Activated T-helper 1 cell treated with Interleukin-2 at 50 U/mL for 16 hours (primary cell): ENCODE measurements at places on chromosomes 16 and 17.

DNA sequence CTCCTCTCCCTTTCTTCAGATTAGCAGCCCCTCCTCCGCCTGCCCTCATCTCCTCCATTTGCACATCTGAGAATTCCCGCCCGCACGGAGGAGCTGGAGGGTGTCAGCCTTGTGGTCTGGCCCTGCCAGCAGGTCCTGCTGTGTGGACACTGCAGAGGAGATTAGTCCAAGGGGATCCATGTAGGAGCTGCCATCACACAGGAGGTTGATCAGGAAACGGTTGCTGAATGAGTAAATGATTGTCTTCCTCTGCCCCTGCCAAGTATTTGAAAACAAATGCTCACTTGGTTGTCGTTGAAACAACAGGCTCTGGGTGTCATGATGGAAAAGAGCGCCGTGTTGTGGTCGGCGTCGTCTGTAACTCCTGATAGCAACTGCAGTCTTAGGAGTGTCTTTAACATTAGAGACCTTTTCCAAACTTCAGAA, 63.8 kb upstream of the CHMP6 start:
- DNase-seq, result no peak

DNA sequence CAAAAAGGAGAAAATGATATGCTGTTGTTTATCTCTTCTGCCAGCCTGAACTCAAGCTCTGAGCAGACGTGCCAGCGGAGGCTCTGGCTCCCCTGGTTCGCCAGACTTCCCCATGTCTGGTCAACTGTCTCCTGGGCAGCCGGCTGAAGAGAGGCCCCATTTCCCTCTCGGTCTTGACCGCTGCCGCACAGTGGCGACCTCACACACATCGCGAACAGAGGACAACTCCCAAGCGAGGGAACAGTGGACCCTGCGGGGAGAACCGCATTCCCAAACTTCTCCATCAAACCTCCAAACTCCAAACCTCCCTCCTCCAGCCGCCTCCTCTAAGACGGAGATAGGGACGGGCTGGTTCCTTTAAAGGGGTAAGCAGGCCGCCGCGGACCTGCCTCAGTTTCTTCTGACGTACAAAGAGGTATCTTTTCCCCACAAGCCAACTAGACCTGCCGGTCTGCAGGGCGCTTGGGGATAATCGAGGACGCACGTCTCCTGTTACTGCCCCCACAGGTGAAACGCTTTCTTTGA, 24.9 kb upstream of the RFFL start:
- no peak for DNase-seq

GRCh38 chr16:11742093-11742535, 543 bp downstream of the TXNDC11 start:
- peak; percentile 30 for DNase-seq

DNA sequence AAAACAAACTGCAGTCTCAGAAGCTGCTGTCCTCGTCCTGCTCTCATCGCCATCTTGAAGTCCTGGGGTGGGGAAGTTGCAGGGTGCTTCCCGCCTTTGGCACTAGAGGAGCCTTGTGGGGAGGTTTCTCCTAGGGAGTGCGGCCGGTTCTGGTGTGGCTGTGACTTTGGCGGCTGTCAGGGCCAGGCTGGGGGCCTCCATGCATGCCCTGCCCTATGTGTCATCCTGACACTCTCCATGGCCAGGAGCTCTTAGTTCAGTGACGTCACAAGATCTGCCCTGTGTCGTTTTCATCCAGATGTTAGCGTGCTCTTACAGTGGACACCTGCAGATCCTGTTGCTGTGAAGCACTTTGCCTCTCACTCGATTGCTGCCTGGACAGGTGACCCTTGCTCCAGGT, 49.6 kb downstream of the PLD6 start:
- no peak for DNase-seq

- DNase-seq, result no peak
Observed at GRCh38 chr17:48835971-48836370, 5.1 kb downstream of the CALCOCO2 start.

- no peak for DNase-seq
Observed at GRCh38 chr16:4800290-4801041, 2.0 kb downstream of the ROGDI start.

GRCh38 chr17:76949913-76950695, 81.9 kb downstream of the MGAT5B start:
- no peak for DNase-seq

DNA sequence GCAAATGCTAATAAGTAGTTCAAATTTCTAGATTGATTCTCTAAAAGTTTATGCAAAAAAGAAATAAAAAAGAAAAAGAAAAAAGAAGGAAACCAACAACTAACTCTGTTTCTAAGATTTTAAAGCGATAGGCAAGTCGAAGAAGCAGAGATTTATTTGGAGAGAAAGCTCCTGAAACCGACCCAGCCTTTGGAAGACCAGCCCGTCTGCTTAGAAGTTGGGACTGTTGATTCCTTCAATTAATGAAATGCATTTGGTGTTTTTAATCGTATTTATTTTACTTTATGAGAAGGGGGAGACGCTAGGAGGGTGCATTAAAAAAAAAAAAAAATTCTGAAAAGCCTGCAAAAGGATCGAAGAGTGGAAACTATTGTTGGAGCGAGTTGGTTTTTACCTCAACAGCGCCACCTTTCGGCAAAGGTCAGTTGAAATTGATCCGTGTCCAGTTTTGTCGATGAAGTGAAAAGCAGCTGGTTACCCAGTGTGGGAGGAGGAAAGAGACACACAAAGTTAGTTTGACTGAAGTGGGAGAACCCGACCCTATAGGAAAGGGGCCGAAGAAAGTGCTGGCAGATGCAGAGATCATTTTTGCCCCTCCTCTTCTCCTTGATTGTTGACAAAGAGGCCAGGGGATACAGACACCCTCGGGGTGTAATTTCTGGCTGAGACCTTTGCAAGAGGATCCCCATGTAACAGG, 1.5 kb upstream of the MAF start:
- peak; percentile 76 for DNase-seq

GRCh38 chr16:56198755-56199114, 7.4 kb downstream of the GNAO1 start:
- DNase-seq, result no peak

- no peak for DNase-seq
Observed at GRCh38 chr16:12252616-12253015, 276.1 kb downstream of the SNX29 start.

DNA sequence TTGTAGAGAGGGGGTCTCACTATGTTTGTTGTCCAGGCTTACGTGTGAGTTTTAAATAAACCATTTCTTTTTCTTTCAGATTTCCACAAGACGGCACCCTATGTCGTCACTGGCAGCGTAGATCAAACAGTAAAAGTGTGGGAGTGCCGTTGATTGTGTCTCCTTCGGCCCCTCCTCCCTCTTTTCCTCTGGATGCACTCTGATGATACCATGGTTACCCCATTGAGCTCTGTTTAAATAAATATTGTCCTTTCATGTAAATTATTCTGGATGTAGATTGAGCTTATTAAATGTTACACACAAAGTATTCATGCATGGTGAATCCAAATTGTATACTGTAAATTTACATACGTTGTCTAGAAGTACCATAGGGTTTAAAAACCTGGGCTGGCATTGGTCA, 29.9 kb downstream of the CLUH start:
- DNase-seq, result no peak

DNA sequence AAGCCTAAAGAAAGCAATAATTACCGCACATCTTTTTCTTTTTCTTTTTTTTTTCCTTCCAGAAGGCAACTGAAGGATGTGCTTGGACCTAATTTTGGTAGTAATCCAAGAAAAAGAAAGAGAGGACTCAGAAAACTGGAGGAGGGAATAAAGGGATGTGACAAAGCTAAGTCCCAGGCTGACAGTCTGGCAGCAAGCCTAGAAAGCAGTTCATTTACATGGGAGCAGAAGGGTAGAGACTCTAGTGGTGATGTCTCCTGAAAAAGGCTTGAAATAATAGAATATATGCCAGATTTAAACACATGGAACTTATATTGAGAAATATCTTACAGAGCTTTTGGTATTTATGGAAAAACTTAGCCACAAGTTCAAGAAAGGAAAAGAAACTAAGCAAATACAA, 101.0 kb upstream of the SHISA6 start:
- no peak for DNase-seq

- no peak for DNase-seq
Observed at GRCh38 chr16:85940214-85940613, 41.3 kb downstream of the IRF8 start.

- no peak for DNase-seq
Observed at GRCh38 chr17:7018331-7018964, 4.4 kb upstream of the BCL6B start.

DNA sequence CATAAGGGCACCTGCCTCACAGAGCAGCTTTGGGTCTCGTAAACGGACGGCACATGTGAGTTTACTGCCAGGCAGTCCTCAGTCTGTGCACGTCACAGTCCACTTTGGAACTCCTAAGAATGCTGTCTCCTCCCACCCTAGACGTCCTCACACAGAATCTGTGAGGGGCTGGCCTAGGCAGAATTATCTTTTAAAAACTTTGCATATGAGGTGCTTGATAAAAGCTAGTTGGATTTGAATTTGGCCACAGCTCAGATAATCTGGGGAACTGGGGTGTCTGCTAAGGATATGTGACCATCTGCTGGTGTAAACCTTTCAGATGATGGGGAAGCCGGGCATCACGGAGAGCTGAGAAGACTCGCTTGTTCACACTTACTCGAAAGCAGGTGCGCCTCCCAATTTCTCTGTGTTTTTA, 64.4 kb downstream of the METRNL start:
- DNase-seq, result no peak

GRCh38 chr17:31902693-31903092, 1.2 kb upstream of the UTP6 start:
- no peak for DNase-seq

GRCh38 chr17:47872651-47873161, 21.7 kb upstream of the SP6 start:
- DNase-seq, result no peak

- no peak for DNase-seq
Observed at GRCh38 chr17:2061441-2061958, 6.6 kb downstream of the HIC1 start.

- no peak for DNase-seq
Observed at GRCh38 chr17:19718041-19718612, 1.7 kb upstream of the SLC47A2 start.

GRCh38 chr17:73985466-73986015, 217.9 kb upstream of the RPL38 start:
- no peak for DNase-seq

- no peak for DNase-seq
Observed at GRCh38 chr17:72700226-72700625, 392.3 kb downstream of the SLC39A11 start.

DNA sequence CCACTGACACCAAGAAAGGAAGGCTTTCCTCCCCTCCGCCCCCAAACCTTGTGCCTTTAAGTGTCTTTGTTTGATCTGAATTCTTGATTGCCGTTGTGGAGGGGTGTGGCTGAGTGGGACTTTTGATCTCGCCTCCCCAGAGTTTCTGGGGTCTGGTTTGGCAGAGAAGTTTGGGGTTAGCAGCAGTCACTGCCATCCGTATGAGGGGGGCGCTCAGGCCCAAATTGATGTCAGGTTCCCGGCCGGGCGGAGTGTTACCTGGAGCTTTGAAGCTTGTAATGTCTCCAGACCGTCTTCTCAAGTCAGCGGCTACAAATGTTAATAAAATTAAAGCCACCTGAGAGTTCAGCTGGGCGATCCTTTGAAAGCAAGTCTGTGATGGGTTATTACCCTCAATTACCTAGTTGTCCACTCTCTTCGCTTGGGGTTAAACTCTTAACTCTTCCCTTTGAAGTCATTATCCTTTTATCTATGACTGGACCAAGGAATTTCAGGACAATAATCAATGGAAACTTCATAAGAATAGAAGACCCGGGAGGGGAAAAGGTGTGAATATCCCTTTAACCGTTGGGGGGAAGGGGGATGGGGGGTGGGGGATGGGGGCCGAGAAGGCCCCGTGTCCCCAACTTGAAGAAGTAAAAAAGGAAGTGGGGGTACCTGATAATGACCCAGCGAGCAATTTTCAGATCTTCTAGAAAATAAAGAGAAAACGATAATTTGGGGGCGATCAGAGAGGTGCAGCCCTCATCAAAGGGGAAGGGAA, 31.8 kb upstream of the AXIN2 start:
- no peak for DNase-seq

GRCh38 chr16:65769055-65769465, 597.4 kb upstream of the CDH5 start:
- DNase-seq, result no peak

- no peak for DNase-seq
Observed at GRCh38 chr16:78635807-78636206, 536.4 kb downstream of the WWOX start.

GRCh38 chr17:6568184-6568758, 11.9 kb upstream of the PITPNM3 start:
- DNase-seq, result no peak

- no peak for DNase-seq
Observed at GRCh38 chr17:50763716-50764475, 3.4 kb downstream of the ANKRD40CL start.

GRCh38 chr17:13362341-13363122, 239.2 kb downstream of the HS3ST3A1 start:
- DNase-seq, result no peak

DNA sequence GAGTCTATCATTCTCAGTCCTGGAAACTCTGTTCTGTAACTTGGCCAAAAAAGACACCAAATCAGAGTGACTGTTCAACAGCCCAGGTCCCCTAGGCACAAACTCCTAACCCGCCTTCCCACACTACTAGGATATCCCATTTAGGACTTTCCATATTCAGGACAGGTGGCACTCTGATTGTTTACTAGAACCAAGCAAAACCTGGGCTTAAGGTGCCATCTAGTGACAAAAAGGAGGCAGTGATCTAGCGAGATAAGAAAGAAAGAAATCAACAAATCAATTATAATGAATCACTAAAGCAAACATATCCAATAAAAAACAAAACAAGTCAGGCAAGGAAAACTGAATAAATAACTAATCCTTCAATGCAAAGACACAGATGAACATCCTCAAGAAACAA, 203.9 kb downstream of the CEP112 start:
- DNase-seq, result no peak

DNA sequence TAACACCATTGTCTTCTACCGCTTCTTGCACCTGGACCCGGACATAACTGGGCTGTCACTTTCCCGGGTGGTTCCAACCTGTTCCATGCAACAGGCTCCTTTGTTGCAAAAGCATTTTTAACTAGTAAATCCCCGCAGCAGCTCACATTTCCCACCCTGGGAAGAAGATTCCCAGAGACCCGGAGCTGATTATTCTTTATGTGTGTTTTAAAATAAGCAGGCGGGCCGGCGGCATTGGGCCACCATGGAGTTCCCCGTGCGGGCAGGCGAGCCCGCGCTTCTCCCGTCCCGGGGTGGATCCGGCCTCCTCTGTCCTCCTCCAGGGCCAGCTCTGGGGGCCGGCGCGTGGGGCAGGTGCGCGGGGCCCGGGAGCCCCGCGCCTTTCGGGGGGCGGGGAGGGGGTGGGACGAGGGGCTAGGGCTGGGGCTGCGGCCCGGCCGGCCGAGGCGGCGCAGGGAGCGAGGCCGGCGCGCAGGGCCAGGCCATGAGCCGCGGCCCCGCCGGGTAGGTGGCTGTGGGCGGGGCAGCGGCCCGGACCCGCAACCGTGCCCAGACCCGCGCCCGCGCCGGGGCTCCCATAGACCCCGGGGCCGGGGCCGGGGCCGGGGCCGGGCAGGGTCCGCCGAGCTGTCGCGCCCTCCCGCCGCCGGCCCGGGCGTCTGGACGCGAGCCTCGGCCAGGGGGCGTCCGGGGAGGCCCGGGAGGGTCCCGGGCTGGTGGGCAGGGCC, 1.7 kb downstream of the CRAMP1 start:
- no peak for DNase-seq

GRCh38 chr17:7435676-7436555, 681 bp downstream of the TMEM102 start:
- peak; percentile 44 for DNase-seq
